ENCODE measurements at places on chromosomes 4 and X. TPM values are rescaled to one million over a fixed set of nuclear protein-coding genes. Genes with fewer than 3 reads are reported as not detected.

UTP14A gene
- total RNA-seq = 17.9 TPM

TEX13B gene
- total RNA-seq = not detected

HTT-AS gene
- total RNA-seq = not detected

PCDH10 gene
- total RNA-seq = 0.05 TPM

ERAS gene
- total RNA-seq = not detected

PRKG2 gene
- total RNA-seq = 4.1 TPM

MAGEA8 gene
- not detected for total RNA-seq

All from cardiac ventricle fibroblast (primary cell).